ENCODE measurements at places on chromosomes 12 and 14.

GRCh38 chr12:13046964-13047363, 2.8 kb downstream of the FAM234B start:
- peak; percentile 67 for DNase-seq

DNA sequence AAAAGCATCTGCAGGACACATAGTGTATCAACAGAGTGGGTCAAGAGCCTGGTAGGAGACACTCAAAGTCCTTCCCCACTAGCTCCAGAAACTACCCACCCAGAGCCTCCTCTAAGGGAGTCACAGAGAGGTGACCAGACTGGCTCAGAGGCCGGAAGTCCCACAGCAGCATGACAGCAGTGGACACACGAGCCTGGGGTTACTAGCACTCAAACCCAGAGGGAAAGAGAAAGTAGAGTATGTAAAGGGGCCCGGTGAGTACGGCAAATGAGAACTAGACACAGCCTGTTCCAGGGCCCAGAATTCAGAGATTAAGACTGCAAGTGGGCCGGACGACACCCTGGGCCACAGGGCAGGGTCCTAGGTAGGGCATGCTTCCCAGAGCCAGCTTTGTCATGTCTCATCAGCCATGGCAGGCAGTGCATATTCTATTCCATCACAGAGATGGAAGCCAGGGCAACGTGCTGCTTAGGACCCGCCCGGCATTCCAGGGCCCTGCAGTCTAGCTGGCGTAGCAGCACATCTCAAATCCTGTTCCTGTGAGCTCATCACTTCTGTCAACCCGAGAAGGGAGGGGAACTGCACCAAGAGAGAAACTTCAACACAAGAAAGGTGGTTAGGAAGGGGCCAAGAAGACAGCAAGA, 4.2 kb downstream of the IFFO1 start:
- DNase-seq, result no peak

DNA sequence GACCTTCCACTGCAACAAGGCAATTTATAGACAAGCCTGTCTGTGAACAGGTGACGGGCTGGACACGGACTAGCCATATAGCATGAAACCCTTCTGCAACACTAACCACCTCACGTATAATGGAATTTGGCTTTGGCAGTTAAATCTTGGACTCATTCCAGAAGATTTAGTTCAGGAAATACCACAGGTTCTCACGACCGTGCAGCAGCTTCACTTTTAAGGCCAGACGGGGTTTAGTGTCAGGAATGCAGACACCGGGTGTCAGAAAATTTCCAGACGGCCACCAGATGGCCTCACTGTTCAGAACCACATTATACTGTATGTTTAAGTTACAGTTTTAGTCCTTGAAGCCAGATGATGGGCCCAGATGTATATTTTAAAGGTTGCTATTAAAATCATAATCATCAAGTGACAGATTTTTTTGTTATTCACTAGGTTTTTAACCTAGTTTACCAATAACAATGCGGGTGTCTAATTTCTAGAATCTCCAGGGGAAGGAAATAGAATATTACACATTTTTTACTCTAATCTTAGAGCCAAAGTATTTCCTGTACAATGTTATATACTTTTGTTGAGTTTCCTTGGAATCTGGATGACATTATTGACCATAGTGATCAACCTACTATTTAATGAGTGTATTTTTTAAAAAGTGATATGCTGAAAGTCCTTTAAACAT, 90.5 kb upstream of the TMPO start:
- DNase-seq, result peak; percentile 67

DNA sequence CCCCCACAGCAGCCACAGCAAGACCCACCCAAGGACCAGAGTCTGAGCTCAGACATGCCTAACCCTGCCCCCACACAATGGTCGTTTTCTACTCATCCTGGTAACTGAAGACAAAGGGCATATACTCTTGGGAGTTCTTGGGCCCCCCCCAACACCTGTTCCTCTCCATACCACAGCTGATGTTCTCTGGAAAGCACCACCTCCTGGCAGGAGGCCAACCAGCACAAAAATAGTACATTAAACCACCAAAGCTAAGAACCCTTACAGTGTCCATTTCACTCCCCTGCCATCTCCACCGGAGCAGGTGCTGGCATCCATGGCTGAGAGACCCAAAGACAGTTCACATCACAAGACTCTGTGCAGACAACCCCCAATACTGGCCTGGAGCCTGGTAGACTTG, 80.6 kb upstream of the DAAM1 start:
- DNase-seq, result no peak

DNA sequence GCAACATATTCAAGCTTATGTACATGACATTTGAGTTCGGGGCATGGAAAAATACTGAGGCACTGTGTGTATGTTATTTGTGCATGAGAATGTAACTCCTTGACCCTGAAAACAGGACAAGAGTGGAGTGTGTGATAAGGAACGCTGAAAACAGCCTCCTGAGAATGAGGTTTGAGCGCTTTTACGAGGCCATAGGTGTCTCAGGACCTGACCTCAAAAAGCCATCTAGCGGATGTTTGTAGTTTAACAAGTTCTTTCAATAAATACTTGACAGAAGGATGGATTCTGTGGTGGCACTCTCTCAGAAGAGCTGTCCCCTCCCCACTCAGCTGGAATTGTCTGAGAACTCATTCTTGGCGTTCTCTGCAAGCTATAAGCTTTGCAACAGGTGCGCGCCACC, 350.5 kb upstream of the TMTC1 start:
- DNase-seq, result no peak

DNA sequence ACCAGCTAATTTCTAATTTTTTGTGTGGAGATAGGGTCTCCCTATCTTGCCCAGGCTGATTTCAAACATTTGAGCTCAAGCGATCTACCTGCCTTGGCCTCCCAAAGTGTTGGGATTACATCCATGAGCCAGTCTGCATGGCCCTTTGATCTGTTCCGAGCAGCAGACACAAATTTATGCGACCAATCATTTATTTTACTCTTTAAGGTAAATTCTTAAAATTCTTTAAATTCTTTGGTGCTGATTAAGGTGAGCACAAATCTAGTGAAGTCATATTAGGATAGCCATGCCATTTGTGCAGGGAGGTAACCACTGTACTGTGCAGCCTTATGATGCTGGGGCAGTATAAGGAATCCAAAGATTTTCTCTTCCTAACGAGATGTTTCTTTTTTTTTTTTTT, 135.7 kb downstream of the SRGAP1 start:
- no peak for DNase-seq

- peak; percentile 73 for DNase-seq
These were observed 10.9 kb upstream of the IL26 start for GRCh38 chr12:68236421-68237059.

DNA sequence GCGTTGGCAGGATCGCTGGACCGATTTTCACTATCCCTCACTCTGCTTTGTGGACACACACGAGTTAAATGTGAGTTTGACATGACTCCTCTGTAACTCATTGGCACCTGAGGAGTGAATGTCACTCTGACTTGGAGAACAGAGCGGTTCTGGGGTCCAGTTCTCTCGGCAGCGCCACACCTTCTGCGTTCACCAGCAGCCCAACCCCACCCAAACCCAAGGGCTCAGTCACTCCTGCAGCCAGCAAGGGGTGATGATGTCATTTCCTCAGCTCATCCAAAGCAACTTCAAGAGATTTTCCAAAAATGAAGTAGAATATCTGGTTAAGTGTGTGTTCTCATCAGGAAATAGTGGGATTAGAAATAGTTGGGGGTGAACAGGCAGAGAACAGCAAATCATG, 36.3 kb downstream of the ADGRD1 start:
- DNase-seq, result no peak

GRCh38 chr14:52350445-52350844, 36.3 kb downstream of the PTGER2 start:
- DNase-seq, result no peak

DNA sequence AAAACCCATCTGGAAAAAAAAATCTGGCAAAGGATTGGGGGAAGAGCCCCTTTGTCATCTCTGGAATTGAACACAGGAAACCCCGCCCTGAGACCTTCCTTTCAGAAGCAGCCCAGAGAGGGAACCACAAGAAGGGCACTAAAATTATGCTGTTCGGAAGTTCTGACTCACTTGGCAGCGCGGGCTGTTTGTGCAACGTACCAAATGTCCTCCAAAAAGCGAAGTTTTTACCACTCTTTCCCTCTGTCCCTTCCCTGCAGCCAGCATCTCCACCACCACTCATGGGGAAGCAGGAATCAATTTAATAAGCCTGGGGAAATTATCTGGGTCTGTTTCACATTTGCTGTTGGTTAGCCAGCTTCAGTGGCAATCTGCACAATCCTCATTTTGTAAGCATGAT, 3.2 kb upstream of the SYNE3 start:
- peak; percentile 92 for DNase-seq

DNA sequence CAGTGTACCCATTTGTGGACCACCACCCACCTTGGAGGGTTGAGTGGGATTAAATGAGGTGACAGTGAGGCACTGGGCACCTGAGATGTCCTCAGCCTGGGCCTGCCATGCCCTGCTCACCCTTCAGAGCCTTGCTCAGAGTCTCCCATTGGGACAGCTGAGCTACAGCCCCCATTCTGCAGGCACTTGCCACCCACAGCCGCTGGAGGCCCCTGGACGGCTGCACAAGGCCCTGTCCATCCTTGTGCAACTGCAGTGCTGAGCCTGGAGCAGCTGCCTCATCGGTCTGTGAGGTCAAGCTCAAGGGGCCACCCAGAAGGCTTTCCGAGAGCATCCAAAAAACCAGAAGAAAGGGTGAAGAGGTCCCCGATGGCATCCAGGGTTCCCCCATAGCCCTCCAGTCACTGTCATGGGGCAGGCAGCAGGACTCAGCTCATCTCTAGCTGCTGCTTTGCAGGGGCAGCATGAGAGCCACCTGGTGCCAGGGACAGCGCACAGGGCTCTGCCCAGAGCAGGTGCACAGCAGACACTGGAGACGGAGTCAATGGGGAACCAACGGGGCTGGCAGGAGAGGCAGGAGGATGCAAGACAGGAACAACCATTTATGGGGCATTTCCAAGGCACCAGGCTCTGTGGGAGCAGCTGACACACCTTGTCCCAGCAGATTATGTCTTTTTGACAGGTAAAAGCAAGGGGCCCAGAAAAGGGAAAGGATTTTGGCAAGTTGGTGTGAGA, 84.6 kb downstream of the ARL6IP4 start:
- DNase-seq, result no peak

GRCh38 chr12:74119811-74120362, 417.7 kb upstream of the ATXN7L3B start:
- no peak for DNase-seq

DNA sequence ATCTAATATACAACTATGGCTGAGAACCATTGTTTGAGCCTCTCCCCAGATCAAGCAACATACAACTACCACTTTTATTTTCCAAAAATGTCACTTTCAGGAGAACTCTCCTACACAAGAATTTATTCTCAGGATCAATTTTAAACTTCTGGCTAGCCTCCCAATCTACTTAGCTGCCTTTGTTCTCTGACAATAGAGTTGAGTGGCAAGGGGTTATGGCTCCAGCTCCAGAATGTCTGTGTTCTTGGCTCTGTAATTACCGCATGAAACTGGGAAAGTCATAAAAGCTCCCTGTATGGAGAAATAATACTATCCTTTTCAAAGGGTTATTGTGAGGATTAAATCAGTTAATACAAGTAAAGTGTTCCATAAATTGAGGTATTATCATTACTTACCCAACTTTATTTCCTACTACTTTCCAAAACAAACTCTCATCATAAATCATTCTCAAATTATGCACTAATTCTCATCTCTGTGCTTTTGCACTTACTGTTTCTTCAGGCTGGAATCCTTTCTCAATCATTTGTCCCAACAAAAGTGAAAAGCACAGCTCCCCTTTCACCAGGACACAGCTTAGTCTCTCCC, 121.9 kb downstream of the GARIN6 start:
- no peak for DNase-seq

- peak; percentile 59 for DNase-seq
These were observed 20.5 kb upstream of the TESC start for GRCh38 chr12:117119592-117120198.

GRCh38 chr12:68422956-68423574, 90.9 kb upstream of the MDM1 start:
- DNase-seq, result no peak

DNA sequence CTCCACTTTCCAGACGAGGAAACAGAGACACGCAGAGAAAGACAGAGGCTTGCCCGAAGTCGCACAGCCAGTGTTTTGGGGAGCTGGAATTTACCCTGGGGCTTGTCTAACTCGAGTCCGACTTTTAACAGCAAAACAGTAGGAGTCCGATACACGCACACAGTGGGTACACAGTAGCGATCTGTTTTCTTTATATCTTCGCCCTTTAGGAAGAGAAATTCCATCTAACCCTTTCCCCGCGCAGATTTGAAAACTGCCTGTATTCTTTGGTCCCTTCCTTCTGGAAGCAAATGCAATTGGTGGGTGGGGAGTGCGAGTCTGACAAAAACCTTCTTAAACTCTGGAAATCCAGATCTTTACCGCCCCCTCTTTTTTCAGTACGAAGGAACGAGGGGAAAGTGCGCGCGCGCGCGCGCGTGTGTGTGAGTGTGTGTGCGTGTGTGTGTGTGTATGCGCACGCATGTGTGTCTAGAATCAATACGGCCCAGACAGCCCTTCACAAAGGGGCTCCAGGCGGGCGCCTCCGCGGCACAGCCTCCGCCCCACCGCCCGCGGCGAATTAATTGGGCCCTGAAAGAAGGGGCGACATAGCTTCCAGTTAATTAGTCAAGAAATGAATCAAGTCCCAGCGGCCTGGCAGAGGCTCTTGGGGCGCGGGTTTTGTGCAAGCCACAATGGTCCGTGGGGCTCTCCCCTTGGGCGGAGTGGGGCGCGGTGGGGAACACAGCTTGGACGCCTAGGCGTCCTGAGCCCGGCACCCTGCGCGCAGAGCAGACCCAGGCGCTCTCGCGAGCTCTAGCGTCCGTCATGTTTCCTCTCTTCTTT, 14.0 kb upstream of the TBX3 start:
- no peak for DNase-seq

DNA sequence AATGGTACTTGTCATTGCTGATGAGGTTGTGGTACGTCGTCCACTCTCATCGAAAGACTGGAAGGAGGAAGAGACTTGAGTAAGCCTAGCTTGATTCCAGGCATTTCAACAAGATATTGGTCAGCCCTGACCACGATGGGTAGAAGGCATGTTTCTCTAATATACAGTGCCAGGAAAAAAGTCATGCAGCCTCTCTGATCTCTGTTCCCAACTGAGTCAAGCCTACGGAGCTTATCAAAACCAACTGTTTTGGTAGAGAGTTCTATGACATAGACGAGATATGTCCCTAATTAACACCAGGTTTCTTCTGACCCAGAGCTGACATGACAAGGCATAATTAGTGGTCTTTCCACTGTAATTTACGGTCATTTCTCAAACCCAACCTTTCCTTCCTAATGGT, 58.5 kb downstream of the NIN start:
- no peak for DNase-seq

DNA sequence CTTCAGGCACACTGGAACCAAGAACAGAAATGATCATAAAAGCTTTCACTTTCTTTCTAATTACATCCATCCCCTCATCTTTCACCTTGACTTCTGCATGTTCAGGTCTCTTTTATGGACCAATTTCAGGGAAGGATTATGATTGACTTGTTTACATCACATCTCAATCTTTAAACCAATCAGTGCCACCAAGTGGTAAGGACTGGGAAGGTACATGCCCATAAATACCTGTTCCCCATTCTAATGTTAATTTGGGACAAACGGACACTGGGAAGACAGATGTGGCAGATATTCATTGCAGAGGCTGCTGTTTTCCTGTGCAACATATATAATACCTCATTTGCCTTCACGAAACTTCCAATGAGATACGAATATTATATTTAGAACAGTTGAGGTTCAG, 978.1 kb downstream of the GALC start:
- DNase-seq, result no peak

GRCh38 chr12:80704420-80704819, 3.0 kb upstream of the MYF6 start:
- no peak for DNase-seq

- no peak for DNase-seq
These were observed 39.8 kb downstream of the DACT1 start for GRCh38 chr14:58677517-58677916.

GRCh38 chr14:104284107-104284592, 145.8 kb downstream of the KIF26A start:
- no peak for DNase-seq

Measured in activated CD4-positive, alpha-beta T cell treated with anti-CD3 and anti-CD28 coated beads, Interleukin-2, Interleukin-6, amounts not matched to agents 100 ng/mL and 50 ng/mL, durations not matched to agents 16 hours and 8 hours (primary cell).